ENCODE measurements at places on chromosomes 3 and 15.

DNA sequence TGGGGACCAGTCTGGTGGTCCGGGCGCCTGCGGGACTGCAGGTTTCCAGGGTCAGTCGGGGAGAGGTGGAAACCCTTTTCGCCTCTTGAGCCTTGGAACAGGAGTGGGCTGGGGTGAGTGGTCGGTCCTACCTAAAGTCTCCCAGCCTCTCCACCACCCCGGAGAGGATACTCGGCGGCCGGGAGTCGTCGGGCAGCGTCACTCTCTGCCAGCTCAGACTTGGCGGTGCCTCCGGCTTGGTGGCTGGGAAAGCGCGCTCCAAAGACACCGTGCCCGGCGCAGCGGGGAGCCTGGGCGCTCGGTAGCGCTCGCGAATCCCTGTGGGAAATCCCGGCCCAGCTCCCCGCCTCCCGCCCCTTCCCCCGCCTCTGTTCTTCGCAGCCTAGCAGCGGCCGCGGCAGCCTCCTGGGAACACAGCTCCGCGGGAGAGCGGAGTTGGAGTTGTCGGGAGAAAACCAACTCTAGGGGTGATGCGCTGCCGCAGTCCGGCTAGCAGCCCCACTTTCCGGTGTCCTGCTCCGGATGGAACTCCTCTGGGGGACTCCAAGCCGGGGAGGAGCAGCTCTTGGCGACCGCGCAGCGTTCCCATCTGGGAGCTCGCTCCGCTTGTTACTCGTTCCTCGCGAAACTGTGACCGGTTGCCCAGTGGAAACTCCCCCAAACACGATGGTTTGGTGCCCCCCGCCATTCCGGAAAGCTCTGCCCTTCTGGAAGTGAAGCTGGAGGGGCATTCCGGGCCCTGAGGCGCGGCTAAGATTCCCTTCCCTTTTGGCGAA lies 1.4 kb downstream of the EPHB1 start:
- no peak overlapping the region for H3K27ac ChIP-seq
- peaks cover 5% of the 10 kb centered on the region for H3K4me1 ChIP-seq
- no peak for DNase-seq

DNA sequence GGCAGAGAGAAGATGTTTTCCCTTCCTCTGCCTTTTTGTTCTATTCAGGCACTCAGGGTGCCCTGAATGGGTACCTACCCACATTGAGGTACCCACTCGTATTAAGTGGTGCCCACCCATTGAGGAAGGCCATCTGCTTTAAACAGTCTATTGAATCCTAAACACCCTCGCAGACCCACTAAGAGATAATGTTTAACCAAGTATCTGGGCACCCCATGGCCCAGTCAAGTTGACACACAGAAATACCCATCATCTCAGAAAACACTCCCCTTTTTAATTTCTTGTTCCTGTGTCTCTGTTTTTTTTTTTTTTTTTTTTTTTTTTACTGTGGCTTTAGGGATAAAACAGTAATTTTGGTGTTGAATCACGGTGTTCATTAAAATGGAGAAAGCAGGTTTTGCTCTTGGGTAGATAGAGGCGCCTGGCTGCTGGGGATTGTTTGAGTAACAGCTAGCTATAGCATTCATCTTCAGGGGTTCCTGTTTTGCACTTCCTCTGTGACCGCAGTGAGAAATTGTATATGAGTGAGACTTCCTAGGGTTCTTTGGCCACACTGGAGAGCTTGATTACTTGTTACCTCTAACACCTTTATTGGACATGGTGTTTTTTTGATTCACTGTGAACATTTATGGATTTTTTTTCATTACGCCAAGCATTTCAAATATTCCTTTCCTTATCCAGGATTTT lies 259.1 kb downstream of the PTPRG start:
- H3K4me3 ChIP-seq = no peak overlapping the region
- H3K36me3 ChIP-seq = no peaks in the 10 kb centered on the region
- H3K27ac ChIP-seq = no peak overlapping the region
- no peaks in the 10 kb centered on the region for H3K4me1 ChIP-seq
- H3K27me3 ChIP-seq = no peaks in the 10 kb centered on the region

- peaks cover 26% of the 10 kb centered on the region for H3K36me3 ChIP-seq
- DNase-seq = no peak
- no peak overlapping the region for H3K27ac ChIP-seq
- no peak overlapping the region for H3K4me3 ChIP-seq
- H3K4me1 ChIP-seq = no peaks in the 10 kb centered on the region
Measured at GRCh38 chr15:41011055-41011815, 58.0 kb downstream of the CHAC1 start.

- H3K4me1 ChIP-seq = no peaks in the 10 kb centered on the region
- no peaks in the 10 kb centered on the region for H3K36me3 ChIP-seq
- no peak overlapping the region for H3K4me3 ChIP-seq
- H3K27ac ChIP-seq = no peak overlapping the region
- H3K27me3 ChIP-seq = no peaks in the 10 kb centered on the region
Measured at GRCh38 chr3:175432376-175433025, 573.4 kb downstream of the NAALADL2 start.

DNA sequence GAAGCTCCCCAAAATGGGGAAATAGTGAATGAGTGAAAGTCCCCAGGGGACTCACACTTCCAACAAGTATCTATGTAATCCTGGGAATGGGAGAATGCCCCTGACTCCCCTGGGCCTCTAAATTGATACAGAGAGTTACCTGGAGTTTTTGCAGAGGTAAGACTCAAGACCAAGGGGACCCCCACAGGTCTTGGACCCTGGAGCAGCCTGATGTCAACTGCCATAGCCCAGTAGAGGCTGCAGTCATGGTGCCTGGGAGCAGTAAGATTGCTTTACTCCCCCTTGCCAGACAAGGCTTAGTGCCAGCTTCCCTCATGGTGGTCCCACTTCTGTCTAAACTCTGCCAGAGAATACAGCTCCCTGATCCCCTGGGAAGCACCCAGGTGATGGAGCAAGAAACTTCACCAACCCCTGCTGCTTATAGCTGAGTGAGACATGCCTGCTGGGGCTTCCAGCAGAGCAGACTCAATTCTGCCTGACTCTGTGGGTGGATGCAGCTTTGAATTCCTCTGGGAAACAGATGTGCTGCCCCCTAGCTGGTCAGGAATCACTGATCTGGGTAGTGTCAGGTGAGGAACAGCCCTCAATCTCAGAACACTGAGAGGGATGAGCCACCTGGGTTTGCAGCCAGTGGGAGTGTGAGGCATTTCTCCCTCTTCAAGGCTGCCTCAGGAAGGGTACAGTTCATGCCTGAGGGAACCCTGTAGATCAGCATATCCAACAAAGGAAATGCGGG lies 485.9 kb downstream of the NSUN3 start:
- no peak overlapping the region for H3K4me3 ChIP-seq
- no peak overlapping the region for H3K27ac ChIP-seq
- no peaks in the 10 kb centered on the region for H3K36me3 ChIP-seq
- no peaks in the 10 kb centered on the region for H3K27me3 ChIP-seq
- no peaks in the 10 kb centered on the region for H3K4me1 ChIP-seq
